HFFc6 (cell line): ENCODE measurements at places on chromosomes 2 and 18. TPM values are rescaled to one million over a fixed set of nuclear protein-coding genes. Genes with fewer than 3 reads are reported as not detected.

Gene PRKAG3
- total RNA-seq, result not detected in 3 replicates

Gene SLC39A10
- total RNA-seq, result 25.9 to 28.3 TPM (median 27.6 TPM) in 3 replicates

GRCh38 chr18:11849841-11850634 lies 1.2 kb upstream of the CHMP1B start:
- peak; percentile 88 for DNase-seq

GRCh38 chr2:119393971-119394748 lies 27.4 kb downstream of the DBI start:
- DNase-seq, result no peak

GRCh38 chr18:22847867-22848451 lies 85.2 kb upstream of the RBBP8 start:
- no peak for DNase-seq
